ENCODE measurements at places on chromosomes 2 and 18.

DNA sequence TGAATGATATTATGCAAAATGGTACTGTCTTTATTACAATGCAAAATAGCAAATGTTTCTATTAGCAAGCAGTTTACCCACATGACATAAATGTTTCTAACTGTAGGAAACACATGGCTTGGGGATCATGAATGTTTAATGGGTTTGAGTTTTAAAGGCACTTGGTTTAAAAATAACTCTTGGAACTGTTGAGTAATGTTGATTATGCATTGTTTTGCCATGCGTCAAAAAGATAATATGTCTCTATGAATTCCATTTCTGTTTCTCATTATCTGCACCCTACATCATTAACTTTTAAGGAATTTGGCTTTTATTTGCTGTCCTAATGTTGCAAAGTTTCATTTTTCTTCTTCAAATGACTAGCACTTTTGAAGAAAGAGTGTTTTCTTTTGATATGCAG, 1355.5 kb downstream of the SUCLG1 start:
- DNase-seq: no peak

DNA sequence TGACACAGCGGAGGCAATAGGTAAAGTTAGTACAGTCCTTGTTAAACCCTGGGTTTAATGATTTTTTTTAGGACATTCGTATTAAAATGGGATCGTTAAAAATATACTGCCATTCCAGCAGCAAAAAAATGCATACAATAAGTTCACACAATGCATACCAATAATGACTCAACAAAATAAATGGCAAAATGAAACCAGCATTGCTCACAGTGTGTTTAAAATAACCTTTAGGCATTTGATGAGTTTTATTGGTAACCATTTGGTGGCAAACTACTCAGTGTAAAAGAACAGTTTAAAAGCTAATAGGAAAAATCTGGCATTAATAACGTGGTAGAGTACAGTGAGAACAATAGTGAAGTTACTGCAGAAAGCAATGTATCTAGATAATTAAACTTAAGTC, 539.0 kb upstream of the PIK3C3 start:
- DNase-seq: no peak

- no peak for DNase-seq
These were observed 197.9 kb downstream of the SH3BP4 start for GRCh38 chr2:235149736-235150135.

DNA sequence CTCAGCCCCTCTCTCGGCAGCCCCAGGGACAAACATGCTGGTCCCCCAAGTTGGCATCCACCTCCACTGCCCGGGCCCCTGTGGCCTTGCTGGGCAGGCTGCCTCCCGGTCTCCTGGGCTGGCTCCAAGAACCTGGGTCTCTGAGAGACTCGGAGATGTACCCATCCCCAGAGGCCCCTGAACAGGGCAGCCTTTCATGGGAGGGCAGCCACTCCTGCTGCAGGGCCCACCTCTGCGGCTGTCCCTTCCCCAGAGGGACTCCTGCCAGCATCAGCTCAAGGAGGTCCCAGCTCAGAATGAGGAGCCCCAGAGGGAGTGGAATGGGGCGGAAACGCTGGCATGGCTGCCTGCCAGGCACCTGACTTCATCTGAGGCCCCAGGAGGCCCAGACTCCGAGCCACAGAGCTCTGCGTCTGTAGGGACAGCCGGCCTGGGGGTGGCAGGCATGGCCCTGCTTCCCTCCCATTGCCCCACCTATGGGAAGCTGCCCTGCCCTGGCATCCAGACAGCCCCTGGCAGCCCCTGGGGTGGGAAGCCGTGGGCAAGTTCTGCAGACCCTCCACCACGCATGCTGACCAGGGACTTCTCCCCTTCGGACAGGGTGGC, 857 bp upstream of the CROCC2 start:
- no peak for DNase-seq

DNA sequence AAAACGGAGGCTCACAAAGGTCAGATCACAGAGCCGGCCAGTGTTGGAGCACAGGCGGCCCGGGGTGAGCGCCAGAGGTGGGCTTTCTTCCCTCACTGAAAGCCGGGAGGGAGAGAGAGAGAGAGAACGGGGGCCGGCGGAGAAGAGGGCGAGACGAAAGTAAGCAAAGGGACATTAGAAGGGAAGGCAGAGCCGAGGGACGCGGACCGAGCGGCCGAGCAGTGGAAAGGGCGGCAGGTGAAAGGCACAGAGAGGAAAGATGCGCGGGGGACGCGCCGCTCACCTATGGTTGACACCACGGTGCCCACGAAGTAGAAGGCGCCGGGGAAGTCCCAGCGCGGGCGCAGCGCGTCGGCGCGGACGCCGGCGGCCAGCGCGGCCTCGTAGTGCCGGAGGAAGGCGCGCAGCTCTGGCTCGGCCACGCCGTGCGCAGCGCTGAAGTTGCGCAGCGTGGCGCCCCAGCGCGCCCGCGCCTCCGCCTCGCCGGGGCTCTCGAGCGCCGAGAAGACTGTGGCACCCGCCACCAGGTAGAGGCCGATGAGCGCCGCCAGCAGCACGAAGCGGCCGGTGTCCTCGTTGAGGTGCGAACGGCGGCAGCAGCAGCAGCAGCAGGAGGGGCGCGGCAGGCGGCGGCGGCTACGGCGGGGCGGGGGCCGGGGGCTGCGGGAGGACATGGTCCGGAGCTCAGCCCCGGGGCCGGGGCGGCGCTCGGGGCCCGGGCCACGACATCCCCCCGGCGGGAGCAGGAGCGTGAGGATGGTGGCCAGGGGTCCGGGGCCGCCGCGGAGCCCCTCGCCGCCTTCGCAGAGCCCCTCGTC, 166.9 kb downstream of the MSH2 start:
- no peak for DNase-seq

GRCh38 chr2:32358111-32358482, 1.3 kb downstream of the BIRC6 start:
- peak; percentile 8 for DNase-seq

DNA sequence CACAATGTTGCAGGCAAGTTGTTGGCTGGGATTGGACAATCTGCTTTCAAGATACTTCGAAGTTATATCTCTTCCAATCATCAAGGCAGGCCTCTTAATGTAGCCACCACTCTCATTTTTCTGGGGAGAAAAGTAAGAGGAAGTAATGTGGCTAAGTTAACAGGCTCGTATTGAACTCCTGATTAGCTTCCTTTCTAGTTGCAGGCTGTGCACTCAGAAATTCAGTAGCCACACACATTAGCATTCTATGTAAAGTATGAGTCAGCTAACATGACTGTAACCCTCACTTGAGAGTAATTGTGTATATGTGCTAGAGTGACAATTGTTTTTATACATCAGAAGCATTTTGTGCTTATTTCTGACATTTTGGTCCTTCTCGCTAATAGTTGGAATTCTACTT, 3.3 kb downstream of the TWSG1 start:
- DNase-seq: no peak

Data from CD4-positive, alpha-beta memory T cell (primary cell).